Activated CD4-positive, alpha-beta T cell treated with anti-CD3 and anti-CD28 coated beads for 1 hour (primary cell): ENCODE measurements at places on chromosomes 5 and 9.

DNA sequence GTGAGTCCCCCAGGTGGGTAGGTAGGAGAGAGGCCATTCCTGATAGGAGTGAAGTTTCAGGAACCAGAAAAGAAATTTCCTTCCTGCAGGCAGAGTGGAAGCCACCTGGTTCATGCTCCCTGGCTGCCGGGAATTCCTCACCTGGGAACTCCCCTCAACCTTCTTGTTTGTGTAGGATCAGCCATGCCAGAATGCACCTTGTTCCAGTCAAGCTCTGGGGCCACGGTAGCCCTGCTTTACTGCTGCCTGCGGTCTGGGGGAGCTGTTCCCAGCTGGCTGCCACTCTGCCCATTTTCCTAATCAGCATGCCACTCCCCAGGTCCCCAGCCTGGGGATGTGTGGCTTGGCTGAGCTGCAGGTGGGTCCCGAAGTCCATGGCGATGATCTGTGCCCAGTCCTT is 18.7 kb upstream of the B4GALT1 start:
- DNase-seq = no peak

DNA sequence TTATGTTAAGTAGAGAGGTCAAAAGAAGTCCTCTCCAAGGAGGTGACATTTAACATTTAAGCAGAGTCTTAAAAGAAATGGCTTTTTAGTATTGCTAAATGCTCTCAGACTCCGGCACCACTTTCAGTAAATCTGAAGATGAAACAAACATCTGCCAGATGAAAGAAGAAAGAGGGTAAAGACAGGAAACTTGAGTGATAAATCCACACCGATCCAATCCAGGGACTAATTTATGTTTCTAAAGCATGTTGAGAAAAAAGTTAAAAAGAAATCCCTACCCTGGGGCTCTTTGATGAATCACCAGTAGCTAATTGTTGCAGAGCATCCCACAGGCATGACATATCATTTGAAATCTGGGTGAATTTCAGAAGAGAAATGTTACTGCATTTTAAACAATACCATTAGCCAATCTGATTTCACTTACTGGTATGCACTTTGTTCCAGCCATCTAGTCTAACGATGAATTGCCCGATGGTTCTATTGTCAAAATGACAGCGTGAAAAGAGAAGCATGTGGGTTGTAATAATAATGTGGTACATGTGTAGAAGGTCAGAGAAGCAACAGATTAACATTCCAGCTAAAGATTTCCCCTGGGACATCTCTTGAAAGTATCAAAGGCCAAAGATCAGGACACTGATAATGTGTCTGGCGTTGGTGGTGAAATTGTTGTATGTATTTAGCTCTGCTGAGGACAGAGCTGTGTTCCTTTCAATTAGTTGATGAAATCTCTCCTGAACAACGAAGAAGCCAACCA is 485.7 kb downstream of the CSNK1G3 start:
- DNase-seq = no peak

- DNase-seq = no peak
Observed at GRCh38 chr5:148913985-148914431, 87.6 kb downstream of the ADRB2 start.

- DNase-seq = no peak
Observed at GRCh38 chr5:160260881-160261815, 31.8 kb downstream of the FABP6 start.

- no peak for DNase-seq
Observed at GRCh38 chr5:43702815-43703214, 99.8 kb downstream of the NNT start.

DNA sequence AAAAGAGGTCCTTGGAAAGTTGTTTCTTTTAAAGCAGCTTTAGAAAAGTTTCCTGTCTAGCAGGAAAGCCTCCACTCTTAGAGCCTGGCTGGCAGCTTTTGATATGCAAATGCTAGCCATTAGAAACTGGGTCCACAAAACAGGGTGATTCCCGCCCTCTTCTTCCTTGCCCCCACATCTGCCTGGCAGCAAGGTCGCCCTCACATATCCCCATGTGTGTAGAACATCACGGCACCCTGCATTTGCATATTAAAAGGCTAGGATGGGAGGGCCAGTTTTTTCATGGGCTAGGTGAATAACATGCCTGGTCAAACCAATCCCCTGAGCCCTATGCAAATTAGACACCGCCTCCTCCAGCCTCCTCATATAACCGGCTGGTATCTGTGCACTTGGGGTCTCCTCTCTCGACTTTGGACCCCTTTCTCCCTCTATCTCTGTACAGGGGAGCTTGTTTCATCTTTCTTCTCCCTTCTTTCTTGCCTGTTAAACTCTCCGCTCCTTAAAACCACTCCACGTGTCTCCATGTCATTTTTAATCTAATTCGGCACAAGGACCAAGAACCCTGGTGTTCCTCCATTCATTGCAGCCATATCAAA is 426.8 kb upstream of the CTNND2 start:
- DNase-seq = no peak

DNA sequence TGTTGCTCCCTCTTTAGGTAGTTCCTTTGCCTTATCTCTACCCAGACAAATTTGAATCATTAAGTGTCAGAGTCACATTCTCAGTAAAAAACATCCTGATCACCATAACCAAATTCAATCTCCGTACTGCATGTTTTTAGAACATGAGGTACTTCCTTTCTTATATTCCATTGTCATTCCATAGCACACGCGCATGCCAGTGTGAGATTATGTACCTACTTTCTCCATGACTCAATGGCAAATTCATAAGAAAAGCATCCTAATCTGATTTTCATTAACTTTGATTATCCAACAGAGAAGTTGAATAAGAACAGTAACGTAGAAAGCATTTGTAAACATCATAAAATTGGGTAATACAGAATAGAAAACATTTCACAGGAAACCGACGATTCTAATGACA is 1118.6 kb upstream of the CDH9 start:
- DNase-seq = no peak

- DNase-seq = no peak
Observed at GRCh38 chr9:115943431-115944165, 210.0 kb upstream of the PAPPA start.

DNA sequence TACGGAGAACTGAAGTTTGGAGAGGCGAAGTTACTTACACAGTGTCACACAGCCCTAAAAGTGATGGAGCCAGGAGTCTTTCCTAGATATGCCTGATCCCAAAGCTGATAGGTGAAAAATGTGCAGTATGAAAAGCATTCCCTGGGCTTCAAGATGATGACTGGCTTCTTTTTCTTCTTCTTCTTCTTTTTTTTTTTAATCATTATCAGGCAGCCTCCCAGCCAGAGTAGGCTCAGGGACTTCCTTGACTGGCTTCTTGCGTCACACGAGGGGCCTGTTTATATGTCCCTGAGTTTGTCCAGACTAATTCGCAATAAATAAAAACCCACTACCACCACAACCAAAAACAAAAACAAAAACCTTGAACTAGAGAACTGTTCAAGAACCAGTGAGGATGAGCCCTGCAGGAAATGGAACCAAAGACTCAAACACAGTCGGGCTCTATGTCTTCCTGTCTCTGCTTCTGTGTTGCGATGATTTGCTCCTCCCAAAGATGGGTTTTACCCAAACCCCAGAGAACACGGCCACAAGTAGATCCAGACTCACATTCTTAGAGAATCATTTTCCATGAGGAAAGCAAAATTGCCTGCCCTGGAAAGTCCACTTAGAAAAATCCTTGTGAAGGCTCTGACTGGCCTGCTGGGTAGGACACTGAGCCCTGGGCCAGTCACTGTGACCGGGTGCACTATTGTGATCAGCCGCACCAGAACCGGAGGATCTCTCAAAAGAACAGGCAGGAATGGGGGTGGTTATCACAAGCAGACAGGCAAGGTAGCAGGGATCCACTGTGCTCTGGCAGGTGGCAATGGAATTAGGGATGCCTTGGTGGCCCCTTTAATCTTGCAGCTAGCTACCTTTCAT is 38.0 kb upstream of the ADAM19 start:
- DNase-seq = no peak
